ENCODE measurements at places on chromosomes 11 and 22.

GRCh38 chr11:114145166-114145775 lies 85.8 kb downstream of the ZBTB16 start:
- DNase-seq, result no peak

- DNase-seq, result no peak
Measured at GRCh38 chr22:27695925-27696324, 105.6 kb downstream of the MN1 start.

- DNase-seq, result no peak
Measured at GRCh38 chr22:40309631-40310030, 36.7 kb upstream of the ADSL start.

DNA sequence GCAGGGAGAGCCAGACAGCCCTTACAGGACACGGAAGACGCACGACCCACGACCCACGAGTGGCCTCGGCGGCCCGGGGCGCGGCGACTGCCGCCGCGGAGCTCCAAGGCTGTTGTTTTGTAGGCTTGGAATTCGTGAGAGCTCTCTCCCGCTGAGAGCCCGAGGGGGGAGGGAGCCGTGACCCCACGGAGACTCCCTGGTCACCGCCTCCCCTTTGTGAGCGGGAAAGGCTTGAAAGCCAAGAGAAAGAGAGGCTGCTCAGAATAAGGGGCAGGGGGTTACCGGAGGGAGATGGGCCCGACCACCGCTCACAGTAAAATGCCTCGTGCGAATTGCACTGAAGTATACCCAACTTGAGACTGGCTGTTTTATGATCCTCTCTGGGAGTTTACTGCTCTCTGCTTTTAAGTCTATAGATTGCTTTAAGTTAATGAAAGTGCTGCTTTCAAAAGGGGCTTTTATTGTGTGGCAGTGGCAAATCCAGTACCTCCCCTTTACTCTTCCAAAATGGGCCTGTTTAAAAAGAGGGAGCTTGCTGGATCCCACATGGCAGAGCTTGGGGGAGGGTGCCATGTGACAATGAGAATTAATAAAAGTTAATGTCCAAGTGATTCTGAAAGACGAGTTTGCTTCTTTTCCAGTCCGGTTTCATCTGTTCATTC lies 2.9 kb downstream of the PKNOX2 start:
- no peak for DNase-seq

GRCh38 chr22:49052023-49052538 lies 775.6 kb downstream of the BRD1 start:
- DNase-seq, result peak; percentile 38

GRCh38 chr22:19970479-19971275 lies 29.1 kb upstream of the TXNRD2 start:
- peak; percentile 87 for DNase-seq

GRCh38 chr11:108565653-108566052 lies 27.9 kb downstream of the EXPH5 start:
- DNase-seq, result no peak

- peak; percentile 74 for DNase-seq
Measured at GRCh38 chr22:22431271-22432220, 77.0 kb downstream of the ZNF280B start.

- peak; percentile 44 for DNase-seq
Measured at GRCh38 chr11:40338739-40339138, 1120.7 kb downstream of the LRRC4C start.

GRCh38 chr11:84901991-84902390 lies 725.2 kb downstream of the DLG2 start:
- DNase-seq, result peak; percentile 83

DNA sequence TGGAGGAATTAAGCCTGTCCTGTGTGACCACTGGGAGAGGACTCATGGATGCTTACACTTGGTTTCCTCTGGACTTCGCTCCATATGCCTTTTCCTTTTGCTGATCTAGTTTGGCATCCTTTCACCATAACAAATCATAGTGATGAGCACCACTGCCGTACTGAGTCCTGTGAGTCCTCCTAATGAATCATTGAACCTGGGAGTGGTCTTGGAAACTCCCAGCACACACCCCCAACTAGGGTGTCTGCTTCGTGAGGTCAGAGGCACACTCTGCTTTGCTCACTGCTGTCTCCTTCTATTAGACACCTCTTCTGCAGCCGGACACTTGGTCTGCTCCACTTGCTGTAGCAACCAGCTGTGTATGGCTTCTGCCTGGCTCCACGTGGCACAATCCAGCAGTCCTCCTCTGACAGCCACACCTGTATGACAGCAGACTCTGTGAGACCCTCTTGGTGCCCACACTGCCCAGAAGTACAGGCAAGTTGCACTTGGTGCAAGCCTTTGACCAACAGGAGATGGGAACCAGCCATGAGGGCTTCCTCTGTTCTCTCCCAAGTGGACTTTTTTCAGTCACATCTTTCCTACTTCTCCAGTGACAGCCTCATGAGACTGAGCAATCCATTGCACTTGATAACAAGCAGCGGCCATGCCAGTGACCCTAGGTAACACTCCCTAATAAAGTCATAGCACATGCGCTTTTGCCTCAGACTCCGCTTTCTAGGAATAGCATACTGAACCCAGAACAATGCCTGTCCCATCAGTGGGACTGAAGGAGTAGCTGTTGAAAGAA lies 65.0 kb upstream of the HMGXB4 start:
- no peak for DNase-seq

GRCh38 chr11:132220474-132220873 lies 850.1 kb downstream of the NTM start:
- DNase-seq, result peak; percentile 93

GRCh38 chr11:91800208-91800914 lies 424.3 kb upstream of the FAT3 start:
- DNase-seq, result no peak

DNA sequence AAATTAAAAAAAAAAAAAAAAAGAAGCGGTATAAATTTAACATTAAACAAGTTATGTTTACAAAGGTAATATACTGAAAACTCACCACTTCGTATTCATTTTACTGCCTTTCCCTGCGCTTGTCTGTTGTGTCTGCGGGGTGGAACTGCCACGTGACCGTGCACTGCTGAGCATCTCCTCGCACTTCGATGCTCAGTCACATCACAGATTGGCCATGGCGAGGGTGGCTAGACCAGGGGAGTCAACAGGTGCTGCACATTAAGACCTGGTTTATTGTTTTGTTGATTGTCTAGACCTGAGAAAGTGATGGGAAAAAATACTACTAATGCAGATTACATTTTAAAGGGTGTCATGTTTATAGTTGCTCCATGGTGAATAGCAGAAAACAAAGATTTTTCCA lies 22.8 kb upstream of the TUB start:
- no peak for DNase-seq

GRCh38 chr11:70098936-70099335 lies 20.8 kb downstream of the ANO1 start:
- no peak for DNase-seq

GRCh38 chr11:116701876-116702275 lies 70.9 kb downstream of the BUD13 start:
- no peak for DNase-seq

DNA sequence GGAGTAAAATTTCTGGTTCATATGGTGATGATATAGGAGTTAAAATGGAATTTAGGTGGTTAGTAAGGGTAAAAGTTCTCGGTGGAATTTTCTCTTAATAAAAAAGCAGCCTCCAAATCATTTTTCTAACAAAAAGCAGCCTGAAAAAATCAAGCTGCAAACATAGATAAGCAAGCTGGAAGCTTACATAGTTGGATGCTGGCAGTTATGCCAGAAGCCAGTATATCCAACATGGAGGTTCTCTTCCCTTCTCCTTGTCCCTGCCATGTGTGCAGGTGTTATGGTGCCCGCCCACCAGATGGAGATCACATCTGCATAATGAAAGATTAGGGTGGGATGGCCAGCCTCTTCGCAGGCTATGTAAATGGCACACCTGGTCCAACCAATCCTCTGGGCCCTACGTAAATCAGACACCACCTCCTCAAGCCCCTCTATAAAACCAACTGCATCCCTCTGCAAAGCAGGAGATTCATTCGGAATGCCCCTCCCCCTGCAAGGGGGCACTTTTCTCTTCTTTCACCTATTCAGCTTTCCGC lies 22.4 kb downstream of the PIWIL3 start:
- no peak for DNase-seq

DNA sequence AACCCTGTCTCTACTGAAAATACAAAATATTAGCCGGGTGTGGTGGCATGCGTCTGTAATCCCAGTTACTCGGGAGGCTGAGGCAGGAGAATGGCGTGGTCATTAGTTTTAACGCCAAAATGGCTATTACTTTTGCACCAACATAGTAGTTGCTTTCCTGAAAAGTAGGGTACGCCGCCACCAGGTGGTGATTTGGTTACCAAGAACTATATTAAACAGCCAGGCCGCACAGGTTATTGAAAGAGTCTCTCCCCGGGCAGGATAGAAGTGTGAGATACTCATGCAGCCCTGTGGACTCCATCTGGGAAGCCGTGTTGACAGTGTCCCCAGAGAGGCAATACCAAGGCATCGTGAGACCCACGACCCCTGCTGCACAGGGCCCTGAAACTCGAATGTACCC lies 24.6 kb upstream of the LRRC32 start:
- no peak for DNase-seq

GRCh38 chr11:14149683-14150082 lies 187.2 kb downstream of the SPON1 start:
- DNase-seq, result no peak

- DNase-seq, result no peak
Measured at GRCh38 chr22:48045369-48045768, 1282.9 kb downstream of the TBC1D22A start.

DNA sequence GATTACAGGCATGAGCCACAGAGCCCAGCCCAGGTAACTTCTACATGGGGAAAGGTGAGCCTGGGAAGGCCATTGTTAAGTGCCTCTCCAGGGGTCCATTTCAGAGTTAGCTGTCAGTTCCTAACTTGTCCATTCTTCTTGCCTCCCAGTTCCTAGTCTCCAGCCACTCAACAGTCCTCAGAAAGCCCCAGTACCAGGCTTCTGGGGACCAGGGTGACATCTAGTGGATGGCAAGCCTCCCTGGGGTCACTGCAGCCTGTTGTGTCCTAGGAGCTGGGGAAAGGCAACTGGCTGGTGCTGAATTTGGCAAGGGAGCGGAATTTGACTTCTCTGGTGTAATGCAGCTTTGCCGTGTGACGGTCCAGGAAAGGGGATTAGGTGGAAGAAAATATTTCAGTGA lies 2.1 kb downstream of the LGALS12 start:
- peak; percentile 36 for DNase-seq

- no peak for DNase-seq
Measured at GRCh38 chr11:28542561-28542960, 434.4 kb downstream of the METTL15 start.

- no peak for DNase-seq
Measured at GRCh38 chr11:102534261-102534872, 3.8 kb upstream of the MMP7 start.

DNA sequence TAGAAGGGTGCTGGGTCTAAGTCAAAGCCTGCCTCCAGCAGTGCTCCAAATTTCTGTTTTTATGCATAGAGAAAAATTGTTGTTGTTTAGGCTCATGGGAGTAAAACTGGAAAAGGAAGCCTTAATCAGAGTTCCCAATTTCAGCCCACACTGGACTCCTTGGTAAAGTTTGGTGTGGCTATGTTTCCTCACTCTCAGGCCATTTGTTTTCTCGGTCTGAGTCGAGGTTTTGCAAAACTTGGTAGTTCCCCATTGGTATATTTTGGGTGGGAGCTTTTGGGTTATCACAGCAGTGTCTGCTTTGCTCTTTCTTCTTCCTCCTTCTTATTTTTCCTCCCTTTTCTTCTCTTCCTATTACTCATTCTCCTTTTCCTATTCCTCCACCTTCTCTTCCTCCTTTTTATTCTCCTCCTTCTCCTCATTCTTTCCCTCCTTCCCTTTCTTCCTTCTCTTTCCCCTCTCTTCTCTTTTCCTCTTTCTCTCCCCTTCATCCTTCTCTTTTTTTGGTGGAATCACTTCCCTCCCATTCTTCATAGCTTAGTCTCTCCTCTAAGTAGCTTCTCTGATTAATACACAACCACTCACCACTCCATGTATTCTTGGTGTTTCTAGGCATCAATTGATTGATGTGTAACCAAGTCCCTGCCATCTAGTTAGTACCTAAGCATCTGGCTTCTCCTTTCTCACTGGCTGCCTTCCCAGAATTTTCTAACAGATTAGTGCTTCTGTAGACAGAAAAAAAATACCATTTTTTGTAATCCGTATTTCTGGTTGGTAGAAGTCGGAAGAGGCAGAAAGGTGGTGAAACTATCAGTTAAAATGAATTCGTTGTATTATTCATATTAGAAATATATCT lies 10.1 kb downstream of the SLC5A1 start:
- no peak for DNase-seq

DNA sequence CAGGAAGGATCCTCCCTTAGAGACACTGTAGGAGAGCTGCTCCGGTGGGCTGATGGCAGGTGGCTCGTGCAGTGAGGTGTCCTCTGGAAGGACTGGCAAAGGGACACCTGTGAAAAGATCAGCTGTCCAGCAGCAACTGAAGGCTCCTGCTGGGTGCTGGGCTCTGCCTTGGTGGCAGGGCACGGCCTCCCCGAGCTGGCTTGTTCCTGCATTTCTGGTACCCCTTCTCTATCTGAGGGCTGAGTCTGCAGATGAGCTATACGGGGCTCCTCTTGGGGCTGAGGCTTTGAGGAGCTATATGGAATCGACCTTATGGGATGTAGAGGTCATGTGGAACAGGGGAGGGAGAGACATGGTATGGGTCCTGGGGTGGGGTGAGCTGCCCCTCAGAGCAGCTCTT lies 875.8 kb downstream of the BRD1 start:
- no peak for DNase-seq

GRCh38 chr11:67267188-67268080 lies 1.2 kb downstream of the GRK2 start:
- no peak for DNase-seq

DNA sequence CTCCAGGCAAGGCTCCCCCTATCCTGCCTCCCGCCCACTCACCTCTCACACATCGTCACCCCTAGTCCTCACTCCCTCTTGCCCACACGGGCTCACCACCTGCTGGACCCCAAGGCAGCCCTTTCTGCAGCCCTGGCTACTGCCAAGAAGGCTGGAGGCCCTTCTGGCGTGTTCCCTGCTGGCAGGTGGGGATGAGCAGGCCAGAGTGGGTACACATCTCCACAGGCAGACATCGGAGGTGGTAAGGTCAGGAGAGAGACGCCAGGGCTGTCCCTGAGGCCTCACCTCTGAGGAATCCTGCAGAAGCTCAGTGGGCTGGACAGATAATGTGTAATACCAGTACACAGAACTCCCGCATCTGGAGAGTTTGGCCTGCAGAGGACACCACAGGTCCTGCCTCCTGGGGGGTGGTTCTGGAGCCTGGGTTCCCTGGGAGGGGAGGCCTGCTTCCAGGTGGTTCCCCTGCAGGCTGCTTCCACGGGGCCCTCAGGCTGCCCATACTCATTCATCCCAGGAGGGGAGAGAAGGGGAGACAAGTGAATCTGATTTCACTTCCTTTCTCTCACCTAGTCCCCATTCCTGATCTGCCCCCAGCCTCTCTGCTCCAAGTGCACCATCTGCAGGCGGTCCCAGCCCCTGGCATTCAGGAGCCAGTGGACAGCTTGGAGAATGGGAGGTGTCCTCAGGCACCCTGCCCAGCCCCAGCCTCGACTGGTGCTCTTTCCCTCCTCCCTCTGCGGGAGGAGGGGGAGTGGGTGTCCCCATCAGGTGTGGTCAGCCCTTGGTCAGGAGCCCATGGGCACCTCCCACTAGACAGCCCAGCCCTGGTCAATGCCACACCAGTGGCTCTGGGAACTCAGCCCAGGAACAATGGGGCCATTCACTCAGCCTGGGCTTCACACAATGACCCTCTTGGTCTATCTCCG lies 6.1 kb upstream of the CHST1 start:
- no peak for DNase-seq

- DNase-seq, result no peak
Measured at GRCh38 chr11:11244470-11245080, 108.5 kb downstream of the CSNK2A3 start.

- no peak for DNase-seq
Measured at GRCh38 chr11:69427906-69428880, 53.3 kb upstream of the LINC01488 start.

- DNase-seq, result no peak
Measured at GRCh38 chr22:44406341-44407170, 91.5 kb downstream of the RTL6 start.

Measured in AG08395 (cell line).